Femur (tissue), 1 donor: ENCODE measurements at places on chromosomes 3 and 15.

DNA sequence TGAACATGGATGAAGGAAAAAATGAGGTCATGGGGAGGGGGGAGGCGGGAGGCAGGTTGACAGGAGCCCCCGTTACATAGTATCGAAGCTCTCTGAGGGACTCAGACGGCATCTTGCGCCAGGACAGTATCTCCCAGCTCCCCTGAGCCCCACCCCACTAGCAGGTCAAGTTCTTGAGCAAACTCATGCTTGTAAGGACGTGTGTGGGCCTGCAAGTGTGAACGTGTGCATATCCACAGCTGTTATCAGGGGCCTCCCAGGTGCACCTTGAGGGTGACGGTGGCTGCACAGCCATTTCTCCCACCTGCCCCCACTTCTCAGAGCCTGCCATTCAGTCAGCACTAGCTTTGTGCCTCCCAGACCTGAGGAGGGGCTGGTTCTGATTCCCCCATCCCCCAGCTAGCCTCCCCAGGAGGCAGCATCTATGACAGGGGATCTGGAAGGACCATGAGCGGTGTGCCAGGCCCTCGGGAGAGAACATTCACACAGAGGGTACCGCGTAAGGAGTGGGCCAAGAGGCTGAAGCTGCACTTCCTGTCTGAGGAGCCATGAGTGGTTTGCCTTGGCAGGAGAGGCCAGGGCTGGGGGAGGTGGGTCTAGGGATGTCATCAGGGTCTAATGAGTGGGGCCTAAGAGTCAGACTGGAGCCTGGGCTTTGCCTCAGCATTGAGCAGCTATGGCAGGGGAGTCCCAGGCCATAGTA is 2.9 kb downstream of the SEMA3F start:
- no peak for DNase-seq

DNA sequence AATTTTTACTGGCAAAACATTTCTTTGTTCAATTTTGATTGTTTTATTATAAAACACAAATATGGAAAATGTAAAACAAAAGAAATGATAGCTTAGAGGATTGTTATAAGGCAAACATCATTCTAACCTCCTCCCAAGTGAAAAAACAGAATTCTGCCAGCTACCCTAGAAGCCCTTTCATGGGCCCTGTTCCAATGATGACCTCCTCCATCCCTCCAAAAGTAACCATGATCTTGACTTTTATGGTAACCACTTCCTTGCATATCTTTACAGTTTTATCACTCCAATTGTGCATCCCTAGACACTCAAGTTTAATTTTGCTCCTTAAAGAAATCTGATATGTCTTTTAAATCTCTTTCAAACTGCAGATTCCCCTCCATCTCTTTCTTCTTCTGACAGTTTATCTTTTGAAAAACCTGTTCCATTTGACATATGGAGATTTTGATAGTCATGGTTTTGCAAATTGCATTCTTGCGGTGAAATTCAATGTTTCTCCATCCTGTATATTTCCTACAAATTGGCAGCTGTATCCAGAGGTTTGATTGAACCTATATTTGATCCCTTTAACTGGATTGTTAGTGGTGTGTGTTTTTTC is 27.0 kb upstream of the TNFAIP8L3 start:
- DNase-seq, result no peak

DNA sequence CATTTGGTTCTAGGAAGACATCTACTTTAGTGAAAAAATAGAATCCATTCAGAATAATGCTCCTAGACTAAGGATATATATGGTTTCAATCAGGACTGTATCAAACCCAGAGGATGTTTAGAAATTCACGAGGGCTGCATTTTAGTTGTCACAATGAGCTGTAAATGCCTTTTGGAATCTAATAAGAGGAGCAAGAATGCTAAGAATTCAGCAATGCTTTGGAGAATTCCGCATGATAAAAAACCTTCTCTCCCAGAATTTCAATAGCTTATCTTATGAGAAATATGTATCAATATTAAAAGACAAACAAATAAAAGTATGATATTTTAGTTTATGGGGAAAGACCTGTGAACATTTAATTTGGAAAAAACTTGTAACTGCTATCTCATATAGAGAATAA is 885.1 kb downstream of the ZPLD1 start:
- DNase-seq, result no peak

GRCh38 chr3:98817547-98818041 is 54.5 kb downstream of the ST3GAL6 start:
- DNase-seq, result no peak

DNA sequence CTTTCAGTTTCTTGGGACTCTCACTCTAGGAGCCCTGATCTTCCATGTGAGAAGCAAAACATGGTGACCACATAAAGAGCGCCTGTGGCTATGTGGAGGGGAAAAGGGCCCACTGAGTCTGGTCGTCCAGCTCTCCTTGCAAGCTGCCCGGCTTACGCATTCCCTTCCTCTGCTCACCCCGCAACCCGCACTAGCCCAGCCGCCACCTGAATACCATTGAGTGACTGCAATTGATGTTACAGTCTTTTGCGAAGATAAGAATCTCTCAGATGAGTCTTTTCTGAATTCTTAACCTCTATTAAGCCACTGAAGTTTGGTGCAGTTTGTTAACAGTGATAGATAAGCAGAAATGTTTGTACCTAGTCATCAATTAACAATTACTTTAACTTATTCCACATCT is 589.0 kb upstream of the DPPA4 start:
- DNase-seq, result no peak
